ENCODE measurements at places on chromosomes 7 and 10.
A peak's percentile ranks its signal among the peaks of the same experiment; 100 is the strongest.

GRCh38 chr10:43209074-43209455, 57.8 kb downstream of the RASGEF1A start:
- no peak for DNase-seq

DNA sequence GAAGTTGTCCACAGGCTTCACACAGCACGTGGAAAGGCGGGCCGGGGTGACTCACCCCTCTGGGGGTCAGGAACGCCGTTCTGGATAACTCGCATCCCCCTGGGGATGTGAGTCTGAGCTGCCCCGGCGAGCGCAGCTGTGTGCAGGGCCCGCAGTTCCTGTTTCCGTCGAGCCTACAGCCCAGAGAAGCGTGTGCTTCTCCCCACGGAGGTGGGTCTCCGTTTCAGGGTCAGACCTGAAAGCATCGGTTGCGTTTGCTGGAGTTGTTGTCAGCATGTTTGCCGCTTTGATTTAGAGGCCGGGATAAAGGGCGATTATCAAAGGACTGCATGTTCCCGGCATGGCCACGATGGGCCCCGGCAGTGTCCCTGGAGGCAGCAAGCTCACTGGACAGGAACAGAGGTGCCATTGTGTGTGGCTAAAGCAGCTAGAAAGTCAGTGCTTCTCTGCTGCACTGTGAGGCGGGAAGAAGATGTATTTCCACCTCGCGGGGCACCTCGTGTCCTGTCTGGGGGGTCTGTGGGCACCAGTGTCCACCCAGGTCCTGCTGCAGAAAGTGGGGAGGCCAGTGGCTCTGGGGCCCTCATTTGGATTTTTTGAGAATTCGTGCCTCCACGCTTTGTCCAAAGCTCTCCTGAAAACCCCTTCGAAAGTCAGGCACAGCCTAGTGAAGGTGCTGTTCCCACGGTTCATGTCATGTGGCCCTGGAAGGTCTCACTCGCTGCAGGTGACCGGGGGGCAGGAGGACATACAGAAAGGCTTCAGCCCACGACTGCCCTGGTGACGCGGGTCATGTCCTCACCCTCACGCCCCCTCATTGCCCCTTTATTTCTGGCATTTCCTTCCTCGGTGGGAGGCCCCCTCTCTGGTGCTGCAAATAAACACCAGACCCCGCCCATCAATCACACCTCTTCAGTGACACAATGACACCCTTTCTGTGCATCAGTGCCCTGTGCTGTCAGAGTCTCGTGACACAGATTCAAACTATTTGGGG, 27.4 kb upstream of the GDI2 start:
- peak; percentile 71 for DNase-seq

- peak; percentile 9 for DNase-seq
Measured at GRCh38 chr10:132543916-132544743, 6.5 kb downstream of the INPP5A start.

DNA sequence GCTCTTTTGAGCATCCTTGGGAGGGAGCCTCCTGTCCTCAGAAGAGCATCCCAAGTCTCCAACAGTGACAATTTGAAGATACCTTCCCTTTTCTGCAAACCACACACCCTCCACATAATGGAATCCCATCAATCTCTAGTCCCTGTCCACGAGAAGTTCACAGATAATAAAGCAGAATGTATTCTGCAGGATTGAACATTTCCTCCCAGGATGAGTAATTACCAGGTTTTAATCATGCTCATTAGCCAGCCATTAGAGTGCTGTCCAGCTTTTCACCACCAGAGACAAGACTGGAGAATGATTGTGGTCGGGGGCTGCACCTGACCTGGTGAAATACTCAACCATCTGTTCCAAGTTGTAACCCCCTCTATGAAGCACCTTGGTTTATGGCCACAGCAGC, 958.6 kb downstream of the KCNMA1 start:
- DNase-seq = no peak

DNA sequence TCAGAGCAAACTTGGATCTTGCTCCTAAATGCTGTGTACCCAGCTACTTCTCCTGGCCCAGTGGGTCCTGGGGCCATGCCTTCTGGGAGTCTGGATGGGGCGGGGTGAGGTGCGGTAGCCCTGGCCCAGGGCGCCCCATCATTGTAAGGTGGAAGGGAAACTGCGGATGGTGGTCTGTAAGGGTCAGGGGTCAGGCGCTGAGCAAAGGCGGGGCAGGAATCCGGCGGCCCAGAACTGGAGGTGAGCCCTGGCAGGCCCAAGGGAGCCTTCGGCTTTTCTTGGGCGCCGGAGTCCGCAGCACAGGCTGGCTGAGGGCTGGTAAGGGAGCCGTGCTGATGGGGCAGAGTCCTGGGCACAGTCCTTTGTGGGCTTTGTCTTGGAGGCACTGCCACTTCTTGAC, 66.5 kb upstream of the CTBP2 start:
- DNase-seq = no peak

DNA sequence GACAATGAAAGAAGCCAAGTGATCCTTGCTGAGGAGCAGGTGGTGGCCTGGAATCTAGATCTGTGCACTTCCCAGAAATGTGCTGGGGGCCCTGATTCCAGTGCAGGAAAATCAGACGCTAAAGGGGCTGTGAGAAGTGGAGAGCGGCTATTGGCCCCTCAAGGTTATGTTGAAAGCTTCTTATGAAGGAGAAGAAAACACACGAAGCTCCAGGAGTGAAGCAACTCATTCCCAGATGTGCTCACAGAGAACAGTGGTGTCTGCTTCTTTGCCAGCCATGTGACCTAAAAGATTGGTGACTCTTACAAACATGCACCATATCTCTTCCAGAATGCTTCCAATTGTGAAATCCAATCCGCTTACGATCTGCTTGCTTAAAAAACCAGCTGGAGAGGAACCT, 679.3 kb upstream of the IGFBP3 start:
- DNase-seq = no peak

GRCh38 chr10:78894089-78894840, 174.5 kb upstream of the ZMIZ1 start:
- DNase-seq = no peak

GRCh38 chr7:72058579-72058978, 353.6 kb downstream of the CALN1 start:
- no peak for DNase-seq

GRCh38 chr7:96921771-96922170, 83.6 kb upstream of the DLX6 start:
- no peak for DNase-seq

DNA sequence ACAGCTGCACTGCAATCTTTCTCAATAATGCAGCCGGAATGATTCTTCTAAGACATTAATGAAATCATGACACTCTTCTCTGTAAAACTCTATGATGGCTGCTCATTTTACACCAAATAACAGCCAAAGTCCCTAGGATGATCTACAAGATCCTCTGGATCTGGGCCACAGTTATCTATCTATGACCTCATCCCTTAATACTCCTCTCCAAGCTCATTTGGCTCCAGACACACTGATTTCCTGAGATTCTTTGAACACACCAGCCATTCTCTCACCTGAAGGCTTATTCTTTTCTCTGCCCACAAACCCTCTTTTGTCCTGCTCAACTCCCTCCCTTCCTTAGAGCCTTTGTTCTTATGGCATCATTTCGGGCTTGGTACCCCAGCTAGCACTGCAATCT, 577.4 kb upstream of the ANKRD30A start:
- no peak for DNase-seq

DNA sequence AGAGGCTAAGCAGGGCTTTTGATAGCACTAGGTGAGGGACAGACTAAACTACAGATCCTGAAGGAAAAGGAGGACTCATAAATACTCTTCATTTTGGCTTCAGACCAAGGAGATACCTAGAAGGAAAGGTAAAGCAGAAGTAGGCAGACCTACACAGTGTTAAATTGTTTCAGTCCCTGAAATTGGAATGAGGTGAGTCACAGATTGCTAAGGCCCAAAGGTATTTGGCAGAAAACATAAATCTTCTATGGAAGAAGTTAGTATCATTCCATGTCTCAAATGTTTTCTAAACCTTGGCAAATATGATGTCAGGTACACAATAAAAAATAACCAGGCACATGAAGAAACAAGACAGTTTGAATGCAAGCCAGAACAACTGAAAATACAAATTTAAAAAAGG, 30.0 kb downstream of the MTERF1 start:
- DNase-seq = no peak

- no peak for DNase-seq
Measured at GRCh38 chr10:78619896-78620295, 448.9 kb upstream of the ZMIZ1 start.

GRCh38 chr7:17932770-17933169, 7.5 kb downstream of the SNX13 start:
- no peak for DNase-seq

- DNase-seq = no peak
Measured at GRCh38 chr10:24346877-24347519, 138.1 kb downstream of the KIAA1217 start.

DNA sequence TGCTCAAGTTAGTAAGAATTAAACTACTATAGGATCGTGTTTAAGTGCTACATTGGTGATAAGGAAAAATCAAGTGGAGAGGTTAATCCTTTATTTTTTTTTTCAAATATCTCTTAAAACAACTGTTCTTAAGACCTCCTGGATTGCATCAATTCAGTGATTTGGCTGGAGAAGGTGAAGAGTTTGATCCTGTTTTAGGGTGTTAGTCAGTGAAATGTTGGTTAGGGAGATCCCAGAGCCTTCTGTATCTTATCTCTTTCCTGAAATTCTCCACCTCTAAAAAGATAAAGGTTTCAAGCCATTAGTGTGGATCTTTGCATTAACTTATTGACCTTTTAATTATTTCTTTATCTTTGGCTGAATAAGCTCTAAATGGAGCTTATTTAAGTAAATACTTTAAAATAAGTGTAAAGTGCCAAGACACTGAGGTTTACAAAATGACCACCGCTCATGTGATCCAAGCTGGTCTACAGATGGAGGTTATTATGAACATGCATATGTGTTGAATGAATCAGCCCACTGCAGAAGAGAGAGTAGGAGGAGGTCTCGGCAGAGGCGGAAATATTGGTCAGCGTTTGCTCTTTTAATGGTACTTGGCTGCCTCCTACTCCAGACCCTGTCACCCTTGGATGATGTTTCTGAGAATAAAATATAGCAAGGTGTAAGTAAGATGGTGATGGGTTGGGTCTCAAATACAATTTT, 51.8 kb upstream of the BMPER start:
- no peak for DNase-seq

- no peak for DNase-seq
Measured at GRCh38 chr10:114103284-114103683, 59.6 kb downstream of the ADRB1 start.

- no peak for DNase-seq
Measured at GRCh38 chr10:43027331-43027955, 49.4 kb upstream of the RET start.

GRCh38 chr7:11083214-11083568, 109.5 kb downstream of the PHF14 start:
- no peak for DNase-seq

DNA sequence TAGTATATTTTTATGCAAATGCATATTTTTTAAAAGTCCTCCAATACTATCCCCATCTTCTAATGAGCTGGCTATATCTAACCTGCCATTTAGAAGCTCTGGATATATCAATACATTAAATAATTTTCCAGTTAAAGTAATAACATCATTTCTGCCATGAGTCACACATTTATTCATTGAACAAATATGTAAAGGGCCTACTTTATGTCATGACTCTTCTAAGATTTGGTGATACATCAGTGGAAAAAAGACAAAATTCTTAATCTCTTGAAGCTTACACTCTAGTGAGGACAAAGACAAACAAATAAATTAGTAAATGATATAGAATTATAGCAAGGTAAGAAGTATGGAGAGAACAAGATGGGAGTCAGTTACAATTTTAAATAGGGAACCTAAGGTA, 716.8 kb upstream of the LRRTM3 start:
- DNase-seq = no peak

- DNase-seq = no peak
Measured at GRCh38 chr10:95976362-95977229, 66.8 kb upstream of the CCNJ start.

DNA sequence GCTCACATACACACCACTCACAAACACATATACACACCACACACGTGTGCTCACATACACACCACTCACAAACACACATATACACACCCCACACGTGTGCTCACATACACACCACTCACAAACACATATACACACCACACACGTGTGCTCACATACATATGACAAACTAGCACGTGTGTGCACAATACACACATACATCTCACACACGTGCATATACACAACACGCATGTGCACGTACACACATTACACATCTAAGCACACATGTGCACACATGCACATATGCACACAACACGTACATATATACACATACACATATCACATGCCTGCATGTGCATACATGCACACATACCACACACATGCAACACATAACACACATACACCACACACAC, 78.3 kb upstream of the FOXK1 start:
- DNase-seq = no peak

- peak; percentile 56 for DNase-seq
Measured at GRCh38 chr7:112484671-112485167, 3.9 kb downstream of the LSMEM1 start.

DNA sequence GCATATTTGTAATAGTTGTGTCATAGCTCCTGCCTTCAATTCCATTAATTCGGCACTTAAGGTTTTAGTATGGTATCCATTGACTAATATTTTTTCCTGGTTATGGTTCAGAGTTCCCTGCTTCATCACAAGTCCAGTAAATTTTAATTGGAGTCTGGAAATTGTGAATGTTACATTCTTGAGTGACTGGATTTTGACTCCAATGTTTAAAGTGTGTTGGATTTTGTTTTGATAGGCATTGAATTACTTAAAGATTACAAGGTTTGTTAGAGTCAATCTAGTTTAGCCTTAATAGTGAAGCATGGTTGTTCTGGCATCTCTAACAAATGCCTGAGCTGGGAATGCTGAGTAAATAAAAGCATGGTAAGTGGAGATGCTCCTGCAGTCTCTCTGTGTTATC, 326.6 kb upstream of the IGFBP3 start:
- DNase-seq = no peak

- DNase-seq = no peak
Measured at GRCh38 chr7:130201796-130202195, 3.4 kb downstream of the TMEM209 start.

DNA sequence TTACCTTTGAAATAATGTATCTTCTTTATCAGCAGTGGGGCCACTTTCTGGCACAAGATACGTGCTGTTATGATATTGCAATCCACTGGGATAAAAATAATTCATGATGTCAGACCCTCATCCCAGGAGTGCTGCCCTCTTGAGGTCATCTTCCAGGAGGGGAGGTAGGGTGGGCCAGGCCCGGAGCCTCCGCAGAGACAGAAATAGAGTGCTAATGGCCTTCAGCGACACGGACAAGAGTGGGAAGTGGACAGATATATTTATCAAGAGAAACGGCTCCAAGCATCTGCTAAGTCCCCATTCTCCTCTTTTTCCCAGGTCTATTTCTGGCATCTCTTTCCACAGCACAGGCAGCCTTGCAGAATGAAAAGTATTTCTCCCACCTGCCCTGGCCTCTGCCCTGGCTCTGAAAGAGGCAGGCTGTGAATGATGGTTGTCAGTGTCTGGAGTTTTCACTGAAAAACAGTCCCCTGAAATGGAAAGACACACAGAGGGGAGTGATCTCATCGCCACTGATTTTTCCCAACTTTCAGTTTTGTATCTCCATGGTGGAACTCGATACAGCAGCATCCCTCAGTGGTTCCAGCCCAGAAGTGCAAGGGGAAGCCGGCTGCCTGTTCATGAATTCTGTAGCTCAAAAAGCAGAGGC, 251.7 kb upstream of the MYO3A start:
- peak; percentile 52 for DNase-seq

GRCh38 chr7:29565634-29565981, 2.0 kb downstream of the PRR15 start:
- DNase-seq = no peak

- no peak for DNase-seq
Measured at GRCh38 chr10:52517012-52517411, 202.9 kb downstream of the DKK1 start.

All from femur (tissue), 1 donor.